ENCODE measurements at places on chromosomes 4 and X.

GRCh38 chr4:128451270-128451905 lies 163.8 kb upstream of the PGRMC2 start:
- DNase-seq, result no peak

- DNase-seq, result no peak
These were observed 131.8 kb upstream of the TMLHE start for GRCh38 chrX:155744534-155744933.

DNA sequence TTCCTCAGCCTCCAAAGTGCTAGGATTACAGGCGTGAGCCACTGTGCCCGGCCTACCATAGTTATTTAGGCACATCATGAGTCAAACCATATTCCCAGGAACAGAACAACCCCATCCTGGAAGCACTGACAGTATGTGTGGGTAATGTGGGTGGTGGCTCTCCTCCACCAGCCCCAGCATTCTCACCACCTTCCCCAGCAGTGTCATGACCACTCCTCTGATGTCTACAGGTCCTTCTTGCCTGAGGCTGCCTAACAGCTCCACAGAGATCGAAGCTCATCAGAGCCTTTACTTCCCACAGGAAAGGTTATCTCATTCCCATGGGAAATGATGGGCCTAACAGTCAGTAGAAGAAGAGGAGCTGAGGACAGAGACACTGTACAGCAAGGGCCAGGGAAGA lies 129.5 kb upstream of the GPC4 start:
- DNase-seq, result no peak

- no peak for DNase-seq
These were observed 16.3 kb downstream of the RTL5 start for GRCh38 chrX:72115380-72115779.

DNA sequence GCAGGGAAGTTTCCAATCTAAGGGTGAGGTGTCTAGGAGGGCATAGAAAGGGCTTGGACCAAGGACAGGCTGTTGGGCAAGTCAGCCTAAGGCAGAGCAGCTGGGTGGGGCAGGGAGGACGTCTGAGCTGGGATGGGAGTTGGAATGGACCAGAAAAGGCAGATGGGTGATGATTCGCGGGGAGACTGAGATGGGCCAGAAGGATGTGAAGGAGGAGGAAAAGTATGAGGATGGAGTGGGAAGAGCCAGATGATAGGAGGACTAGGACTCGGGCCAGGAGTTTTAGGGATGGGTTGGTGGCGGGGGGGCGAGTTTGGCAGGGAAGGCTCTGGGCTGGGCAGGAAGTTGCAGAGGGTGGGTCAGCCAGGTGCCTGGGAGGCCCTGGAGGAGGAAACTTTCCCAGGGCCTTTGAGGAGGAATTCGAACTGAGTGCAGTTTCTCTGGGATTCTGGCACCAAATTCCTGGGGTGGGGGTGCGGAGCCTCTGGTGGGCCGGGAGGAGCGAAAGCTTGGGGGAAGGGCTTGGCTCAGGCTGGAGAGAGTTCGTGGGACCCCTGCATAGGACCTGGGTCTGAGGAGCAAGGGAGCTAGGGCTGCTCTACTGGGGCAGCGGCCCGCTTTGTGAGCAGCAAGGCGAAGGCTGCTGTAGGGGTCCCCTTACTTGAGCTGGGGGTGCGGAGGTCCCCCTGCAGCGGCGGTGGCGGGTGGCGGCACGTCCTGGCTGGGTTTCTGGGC lies 8.7 kb upstream of the TIMP1 start:
- DNase-seq, result no peak

- no peak for DNase-seq
These were observed 27.1 kb upstream of the IGFBP7 start for GRCh38 chr4:57137261-57137660.

GRCh38 chr4:137707626-137708025 lies 175.3 kb upstream of the PCDH18 start:
- no peak for DNase-seq

DNA sequence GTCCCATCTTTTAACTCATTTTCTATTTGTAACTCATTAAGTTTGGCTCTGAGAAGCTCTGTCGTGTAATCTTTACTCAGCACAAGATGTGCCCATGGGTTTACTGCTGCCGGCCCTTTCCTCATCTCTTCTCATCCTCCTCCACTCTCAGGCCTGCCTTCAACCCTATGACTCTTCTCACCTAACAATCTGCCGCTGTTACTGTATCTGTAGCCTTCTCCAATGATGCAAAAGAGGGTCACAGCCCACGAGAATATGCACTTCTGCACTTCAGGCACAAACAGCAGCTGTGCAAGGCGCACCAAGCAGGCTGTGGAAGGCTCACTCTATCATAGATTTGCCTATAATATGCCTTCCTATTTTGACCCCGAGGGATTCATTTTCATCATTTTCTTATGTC lies 546.5 kb upstream of the GALNTL6 start:
- no peak for DNase-seq
